ENCODE measurements at places on chromosomes 11 and 22. TPM values are rescaled to one million over a fixed set of nuclear protein-coding genes. Genes with fewer than 3 reads are reported as not detected.

The SLC1A2 gene
- 1.7 TPM for total RNA-seq

The MUC15 gene
- total RNA-seq = 5.9 TPM

The RIMBP3C gene
- 0.31 TPM for total RNA-seq

The OR10D3 gene
- not detected for total RNA-seq

The FBLN1 gene
- total RNA-seq = 1.0 TPM

The CELSR1 gene
- total RNA-seq = 5.7 TPM

DNA sequence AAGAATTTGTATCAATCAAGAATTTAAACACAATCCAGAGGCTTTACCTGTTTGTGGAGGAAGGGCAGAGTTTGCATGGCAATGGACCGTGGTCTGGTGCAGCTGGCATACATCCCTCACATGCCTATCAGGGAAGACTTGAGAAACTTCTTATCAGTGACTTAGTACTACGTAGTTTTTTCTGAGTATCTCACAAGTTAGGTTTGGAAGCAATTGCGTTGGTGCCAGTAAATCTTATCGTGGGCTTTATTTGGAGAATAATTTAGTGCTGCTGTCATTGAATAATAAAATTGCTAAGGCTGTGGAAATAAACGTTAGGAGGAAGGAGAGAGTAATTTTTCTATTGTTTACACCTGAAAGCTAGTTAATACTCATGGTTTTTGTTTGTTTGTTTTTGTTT is 72.3 kb downstream of the PRMT3 start:
- DNase-seq = no peak

DNA sequence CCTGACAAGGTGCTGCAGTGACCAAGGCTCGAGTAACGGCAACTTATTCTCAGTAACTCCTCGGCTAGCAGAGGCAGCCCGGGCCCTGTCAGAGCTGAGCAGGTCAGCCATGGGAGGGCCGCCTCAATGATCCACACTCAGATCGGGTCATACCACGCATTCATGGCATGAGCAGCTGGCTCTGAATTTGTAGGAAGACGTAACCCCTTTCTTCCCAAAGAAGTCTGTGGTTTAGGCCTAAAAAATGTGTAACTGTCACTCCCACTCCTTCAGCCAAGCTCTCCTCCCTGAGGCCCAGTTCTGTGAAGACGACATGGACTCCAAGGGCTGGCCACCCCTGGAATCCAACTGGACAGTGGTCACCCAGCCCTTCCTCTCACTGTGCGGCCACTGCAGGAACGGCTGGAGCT is 30.0 kb downstream of the PPP2R1B start:
- DNase-seq = peak; percentile 18

DNA sequence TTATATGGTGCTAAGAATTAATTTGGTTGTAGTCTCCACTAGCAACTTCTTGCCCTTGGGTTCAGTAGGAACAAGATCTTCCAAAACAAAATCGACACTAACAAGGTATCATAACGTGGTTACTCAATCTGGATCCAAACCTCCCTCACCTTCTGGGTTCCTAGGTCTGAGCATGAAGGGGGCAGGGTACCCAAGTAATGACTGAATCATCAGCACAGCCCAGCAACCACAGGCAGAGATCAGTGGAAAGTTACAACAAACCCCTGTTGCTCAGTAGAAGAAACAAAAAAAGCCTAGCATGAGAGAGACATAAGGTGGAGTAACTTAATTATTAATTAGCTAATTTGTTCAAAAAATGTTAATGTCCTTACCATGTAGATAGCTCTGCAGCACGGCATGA is 221.4 kb downstream of the BLID start:
- no peak for DNase-seq

- peak; percentile 39 for DNase-seq
Measured at GRCh38 chr22:48566741-48567140, 1260.9 kb downstream of the BRD1 start.

- no peak for DNase-seq
Measured at GRCh38 chr11:70536051-70536877, 137.9 kb downstream of the CTTN start.

- DNase-seq = peak; percentile 36
Measured at GRCh38 chr11:16809886-16810668, 71.6 kb downstream of the C11orf58 start.

- DNase-seq = peak; percentile 11
Measured at GRCh38 chr11:127345819-127346459, 345.4 kb upstream of the KIRREL3 start.

- no peak for DNase-seq
Measured at GRCh38 chr11:12390687-12391110, 13.3 kb downstream of the PARVA start.

DNA sequence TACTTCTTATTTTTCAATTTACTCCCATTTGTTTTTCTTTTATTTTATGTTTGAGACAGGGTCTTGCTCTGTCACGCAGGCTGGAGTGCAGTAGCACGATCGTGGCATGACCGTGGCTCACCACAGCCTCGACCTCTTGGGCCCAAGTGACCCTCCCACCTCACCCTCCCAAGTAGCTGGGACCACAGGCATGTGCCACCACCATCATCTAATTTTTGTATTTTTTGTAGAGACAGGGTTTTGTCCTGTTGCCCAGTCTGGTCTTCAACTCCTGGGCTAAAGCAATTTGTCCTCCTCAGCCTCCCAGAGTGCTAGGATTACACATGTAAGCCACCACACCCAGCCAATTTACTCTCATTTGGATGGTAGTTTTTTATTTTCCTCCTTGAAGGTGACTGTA is 679.3 kb upstream of the CCDC179 start:
- DNase-seq = no peak

DNA sequence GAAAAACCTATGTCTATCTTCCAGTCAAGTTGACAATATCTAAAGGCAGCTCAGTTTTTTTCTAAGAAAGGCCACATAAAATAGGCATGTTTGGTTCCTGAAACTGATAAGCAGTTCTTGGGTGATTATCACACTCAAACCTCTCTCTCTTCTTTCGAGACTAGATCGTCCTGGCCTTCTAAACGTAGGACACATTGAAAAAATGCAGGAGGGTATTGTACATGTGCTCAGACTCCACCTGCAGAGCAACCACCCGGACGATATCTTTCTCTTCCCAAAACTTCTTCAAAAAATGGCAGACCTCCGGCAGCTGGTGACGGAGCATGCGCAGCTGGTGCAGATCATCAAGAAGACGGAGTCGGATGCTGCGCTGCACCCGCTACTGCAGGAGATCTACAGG is 15.1 kb downstream of the CDPF1 start:
- no peak for DNase-seq

DNA sequence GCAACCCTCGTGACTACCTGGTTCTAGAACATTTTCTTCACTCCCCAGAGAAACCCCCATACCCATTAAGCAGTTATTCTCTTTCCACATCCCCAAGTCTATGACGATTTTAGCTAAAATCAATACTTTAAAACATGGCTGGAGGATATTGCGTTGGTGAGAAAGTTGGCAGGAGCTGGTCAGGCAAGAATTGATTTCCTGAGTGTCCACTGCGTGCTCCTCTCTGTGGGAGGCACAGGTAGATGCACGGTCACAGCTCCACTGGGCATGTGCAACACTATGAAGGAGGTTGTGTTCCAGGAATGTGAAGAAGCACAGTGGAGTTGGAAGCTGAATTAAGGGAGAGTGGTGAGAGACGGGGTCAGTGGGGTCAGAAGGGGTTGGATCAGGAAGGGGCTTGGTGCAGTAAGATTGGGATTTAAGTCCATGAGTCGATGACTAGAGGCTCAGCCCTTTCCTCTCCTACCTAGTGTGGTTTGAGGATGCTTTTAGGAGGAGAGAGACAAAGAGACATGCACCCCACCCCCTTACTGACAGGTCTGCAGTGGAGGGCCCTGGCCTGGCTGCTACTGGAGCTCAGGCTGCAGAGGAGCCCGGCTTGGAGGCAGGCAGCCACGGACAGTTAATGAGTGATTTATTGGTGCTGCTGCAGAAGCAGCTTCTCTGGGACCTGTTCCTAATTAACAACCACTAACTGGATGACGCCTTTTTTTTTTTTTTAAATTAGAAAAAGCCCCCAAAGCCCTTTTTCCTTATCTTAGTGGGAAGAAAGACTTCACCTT is 395.6 kb downstream of the TENM4 start:
- no peak for DNase-seq

- no peak for DNase-seq
Measured at GRCh38 chr11:106286881-106287504, 209.5 kb downstream of the AASDHPPT start.

DNA sequence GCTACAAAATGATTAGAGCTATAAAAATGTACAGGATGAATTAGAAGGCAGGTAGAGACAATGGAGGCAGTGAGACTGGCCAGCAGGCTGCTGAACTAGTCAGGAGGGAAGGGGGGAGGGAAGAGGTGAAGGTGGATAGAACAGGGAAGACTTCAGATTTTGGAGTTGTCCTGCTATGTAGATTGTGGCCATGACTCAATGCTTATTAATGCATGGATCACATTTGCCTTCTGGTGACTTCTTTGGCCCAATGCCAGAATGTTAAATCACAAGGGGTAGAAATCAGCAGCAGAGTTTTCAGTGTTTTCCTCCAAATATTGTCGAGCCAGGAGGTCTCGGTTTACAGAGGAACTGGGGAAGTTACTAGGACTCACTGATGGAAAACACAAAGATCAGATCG is 346.6 kb downstream of the AASDHPPT start:
- peak; percentile 14 for DNase-seq

GRCh38 chr11:47185305-47186075 is 744 bp downstream of the PACSIN3 start:
- DNase-seq = no peak

GRCh38 chr11:28965819-28966218 is 857.6 kb downstream of the METTL15 start:
- no peak for DNase-seq

- DNase-seq = no peak
Measured at GRCh38 chr11:78351979-78352841, 65.4 kb downstream of the GAB2 start.

DNA sequence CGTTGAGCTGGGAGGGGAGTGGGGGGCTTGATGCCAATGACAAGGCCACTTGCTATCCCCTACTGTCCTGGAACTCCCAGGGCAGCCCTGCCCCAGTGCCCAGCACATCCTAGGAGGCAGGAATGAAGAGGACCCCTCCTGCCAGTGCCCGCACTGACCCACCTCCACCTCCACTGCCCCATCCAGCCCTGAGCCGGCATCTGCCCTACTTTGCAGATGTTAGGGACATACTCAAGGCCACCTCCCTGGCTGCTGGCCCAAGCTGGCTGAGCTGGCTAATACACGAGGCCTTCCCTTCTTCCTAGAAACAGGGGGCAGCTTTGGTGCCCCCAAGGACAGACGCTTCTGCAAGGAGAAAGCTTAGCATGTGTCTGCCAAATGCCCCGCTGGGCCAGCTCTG is 10.8 kb downstream of the DHCR7 start:
- DNase-seq = no peak

DNA sequence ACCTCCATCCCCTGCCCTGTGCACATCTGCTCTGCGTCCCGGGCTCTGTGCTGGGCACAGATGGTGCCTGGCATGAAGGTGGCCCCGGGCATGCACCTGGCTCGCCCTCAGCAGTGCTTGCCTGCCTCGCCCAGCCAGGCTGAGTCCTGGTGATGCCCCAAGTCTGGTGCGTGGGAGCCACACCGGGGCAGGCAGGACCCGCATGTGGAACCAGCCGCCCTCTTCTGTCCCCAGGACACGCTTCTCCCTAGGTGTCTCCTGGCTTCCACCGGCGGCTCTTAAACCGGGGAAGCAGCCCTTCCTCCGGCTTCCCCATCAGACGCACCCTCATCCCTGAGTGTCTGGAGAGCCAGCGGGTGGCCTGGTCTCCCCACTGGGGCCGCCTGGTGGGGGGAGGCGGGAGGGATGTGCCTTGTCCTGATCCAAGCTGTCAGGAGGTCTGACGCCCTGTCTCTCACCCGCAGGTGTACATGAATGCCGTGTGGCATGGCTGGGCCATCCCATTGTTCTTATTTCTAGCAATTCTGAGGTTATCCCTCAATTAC is 45.0 kb downstream of the GRAMD4 start:
- DNase-seq = no peak

GRCh38 chr11:71335371-71335770 is 83.0 kb upstream of the SHANK2 start:
- DNase-seq = no peak

DNA sequence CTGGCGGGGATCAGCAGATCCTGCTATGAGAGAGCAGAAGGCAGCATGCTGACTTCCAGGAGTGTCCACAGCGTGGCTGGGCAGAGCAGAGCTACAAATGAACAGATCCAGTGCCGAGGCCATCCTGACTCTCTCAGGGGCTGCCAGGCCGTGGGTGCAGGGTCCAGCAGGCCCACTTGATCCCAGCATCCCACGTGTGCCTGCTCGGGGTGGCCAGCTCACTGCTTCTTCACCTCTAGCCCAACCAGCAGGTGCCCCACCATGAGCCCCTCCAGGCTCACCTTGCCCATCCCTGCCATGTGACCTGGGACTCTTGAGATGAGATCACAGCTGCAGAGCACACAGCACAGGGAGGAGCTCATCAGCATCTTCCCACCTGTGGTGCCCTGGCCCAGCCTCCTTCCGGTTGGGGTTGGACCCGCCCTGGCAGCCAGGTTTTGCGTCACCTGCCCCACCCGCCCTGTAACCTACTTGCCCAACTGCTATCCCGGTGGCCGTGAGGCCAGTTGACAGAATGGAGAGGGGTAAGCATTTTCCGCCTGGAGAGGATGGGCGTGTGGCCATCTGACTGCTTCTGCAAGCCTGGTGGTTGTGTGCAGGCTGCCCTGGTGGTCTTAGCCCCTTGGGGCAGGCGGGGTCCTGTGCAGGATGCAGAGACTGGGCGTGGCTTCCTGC is 11.0 kb downstream of the TANGO2 start:
- no peak for DNase-seq

- DNase-seq = no peak
Measured at GRCh38 chr22:44112191-44112590, 68.5 kb upstream of the PARVG start.

DNA sequence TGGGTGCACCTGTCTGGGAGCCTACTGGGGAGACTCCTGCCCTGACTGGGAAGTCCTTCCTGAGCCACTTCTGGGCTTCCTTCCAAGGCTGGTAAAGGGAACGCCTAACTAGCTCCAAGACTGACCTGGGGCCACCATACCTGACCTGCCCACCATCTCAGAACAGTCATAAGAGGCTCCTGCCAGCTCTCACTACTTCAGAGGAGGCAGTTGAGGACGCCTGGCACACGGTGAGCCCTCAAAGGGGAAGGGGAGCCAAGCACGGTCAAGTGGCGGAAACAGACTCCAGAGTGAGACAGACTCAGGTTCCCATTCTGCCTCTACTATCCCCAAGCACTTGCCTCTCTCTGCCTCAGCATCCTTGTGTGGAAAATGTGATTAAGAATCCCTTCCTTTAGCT is 7.6 kb downstream of the MCAT start:
- no peak for DNase-seq

Measured in H4 (cell line).